ENCODE measurements at places on chromosomes 16 and 17.

DNA sequence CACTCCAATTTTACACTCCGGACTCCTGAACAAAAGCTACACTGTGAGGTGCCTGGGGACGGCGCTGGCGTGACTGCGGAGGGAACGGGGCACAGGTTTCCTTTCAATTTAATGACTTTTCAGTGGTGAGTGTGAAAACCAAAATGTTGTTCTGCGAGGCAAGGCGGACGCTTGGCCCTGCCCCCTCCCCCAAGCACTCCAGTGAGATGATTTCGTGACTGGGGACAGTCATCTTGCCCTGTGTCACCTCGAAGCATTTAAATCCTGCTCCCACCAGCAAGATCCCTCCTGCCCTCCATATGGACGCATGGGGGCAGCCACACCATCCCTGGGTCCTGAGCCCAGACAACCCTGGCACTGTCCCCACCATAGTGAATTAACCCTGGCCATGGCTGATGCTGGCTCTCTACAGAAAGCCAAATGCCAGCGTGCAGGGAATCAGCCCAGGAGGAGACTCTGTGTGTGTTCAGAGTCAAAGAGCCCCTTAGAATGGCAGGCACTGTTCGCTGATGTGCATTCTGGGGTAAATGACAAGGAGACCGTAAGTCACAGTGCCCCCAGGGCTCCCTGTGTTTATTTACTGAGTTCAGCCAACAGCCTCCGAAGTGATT lies 41.0 kb downstream of the C16orf95 start:
- no peak for DNase-seq

GRCh38 chr16:64253525-64253924 lies 868.3 kb downstream of the CDH11 start:
- DNase-seq: no peak

DNA sequence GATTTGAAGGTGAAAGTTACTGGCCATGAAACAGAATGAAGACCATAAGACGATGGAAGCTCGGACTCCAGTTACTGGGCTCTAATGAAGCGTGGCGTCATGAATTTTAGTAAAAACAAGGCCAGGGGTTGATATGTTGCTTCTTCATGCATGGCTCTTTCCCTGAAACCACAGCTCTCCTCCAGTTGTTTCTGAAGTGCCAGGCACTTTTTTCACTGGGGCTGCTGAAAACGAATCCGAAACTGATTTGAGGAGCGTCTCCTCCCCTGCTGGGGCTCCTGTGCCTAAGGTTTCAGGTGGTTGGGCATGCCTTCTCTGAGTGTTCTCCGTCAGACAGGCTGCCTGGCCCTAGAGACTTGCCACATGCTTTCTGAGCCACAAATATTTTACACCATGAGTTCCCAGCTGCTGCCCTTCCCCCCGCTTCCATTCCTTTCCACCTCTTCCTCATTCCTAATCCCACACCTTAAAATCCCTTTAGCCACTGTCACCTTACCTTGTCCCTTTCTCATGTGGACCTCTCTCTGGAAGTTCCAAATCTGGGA lies 3.7 kb upstream of the MYL4 start:
- no peak for DNase-seq

DNA sequence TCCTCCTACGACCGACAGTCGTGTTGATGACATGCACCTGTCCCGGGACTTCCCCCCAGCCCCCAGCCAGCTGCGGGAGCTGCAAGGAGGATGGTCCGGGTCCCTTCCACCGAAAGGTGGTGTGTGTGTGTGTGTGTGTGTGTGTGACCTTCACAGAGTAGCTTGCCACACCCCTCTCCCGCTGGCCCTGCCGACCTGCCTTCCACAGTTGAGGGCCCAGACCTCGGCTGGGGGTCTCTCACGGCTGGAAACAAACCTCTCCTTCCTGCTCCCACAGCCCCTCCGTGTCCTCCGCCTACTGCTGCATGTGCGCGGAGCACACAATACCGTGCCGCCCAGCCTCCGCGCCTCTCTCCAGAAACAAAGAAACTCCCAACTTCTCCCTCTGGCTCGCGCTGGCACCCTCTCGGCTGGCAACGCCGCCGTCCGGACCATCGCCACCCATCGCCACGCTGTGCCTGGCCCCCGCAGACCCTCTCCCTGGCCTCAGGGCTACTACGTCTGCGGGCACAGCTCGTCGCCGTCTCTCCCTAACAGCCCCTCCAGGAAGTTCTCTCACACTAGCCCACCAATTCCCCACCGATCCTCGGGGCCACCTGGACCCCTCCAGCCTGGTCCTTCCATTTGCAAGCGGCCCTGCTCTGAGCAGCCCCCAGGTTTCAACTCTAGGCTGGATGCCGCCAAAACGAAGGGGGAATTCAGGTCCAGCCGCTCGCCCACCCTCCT lies 81.2 kb downstream of the TIMM22 start:
- no peak for DNase-seq

GRCh38 chr17:81867991-81868673 lies 3.0 kb downstream of the ARHGDIA start:
- no peak for DNase-seq

GRCh38 chr16:5500526-5500925 lies 402.9 kb upstream of the EEF2KMT start:
- no peak for DNase-seq

GRCh38 chr17:14112407-14112806 lies 43.1 kb downstream of the COX10 start:
- DNase-seq: no peak

GRCh38 chr16:10862438-10862837 lies 14.6 kb upstream of the CIITA start:
- no peak for DNase-seq

DNA sequence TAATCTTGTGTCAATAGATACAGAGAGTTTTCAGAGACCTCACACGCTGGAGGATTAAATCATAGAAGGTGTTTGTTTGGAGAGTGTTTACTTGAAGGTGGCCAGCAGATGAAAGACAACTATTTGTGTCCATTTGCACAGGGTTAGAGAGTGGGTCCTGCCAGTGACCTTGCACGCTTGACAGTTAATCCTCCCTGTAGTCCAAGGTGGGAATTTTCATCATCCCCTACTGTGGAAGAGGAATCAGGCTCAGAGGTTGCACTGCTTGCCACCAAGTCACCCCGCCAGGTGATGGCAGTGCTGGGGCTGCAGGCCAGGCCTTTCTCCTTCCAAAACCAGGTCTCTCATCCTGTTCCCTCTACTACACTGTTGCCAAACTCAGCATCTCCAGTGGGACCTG lies 12.3 kb downstream of the CDH1 start:
- DNase-seq: no peak

- no peak for DNase-seq
Observed at GRCh38 chr17:50141026-50141744, 9.3 kb downstream of the PPP1R9B start.

- no peak for DNase-seq
Observed at GRCh38 chr16:49464093-49464492, 90.5 kb downstream of the C16orf78 start.

- DNase-seq: no peak
Observed at GRCh38 chr17:4840893-4841242, 7.7 kb downstream of the MINK1 start.

DNA sequence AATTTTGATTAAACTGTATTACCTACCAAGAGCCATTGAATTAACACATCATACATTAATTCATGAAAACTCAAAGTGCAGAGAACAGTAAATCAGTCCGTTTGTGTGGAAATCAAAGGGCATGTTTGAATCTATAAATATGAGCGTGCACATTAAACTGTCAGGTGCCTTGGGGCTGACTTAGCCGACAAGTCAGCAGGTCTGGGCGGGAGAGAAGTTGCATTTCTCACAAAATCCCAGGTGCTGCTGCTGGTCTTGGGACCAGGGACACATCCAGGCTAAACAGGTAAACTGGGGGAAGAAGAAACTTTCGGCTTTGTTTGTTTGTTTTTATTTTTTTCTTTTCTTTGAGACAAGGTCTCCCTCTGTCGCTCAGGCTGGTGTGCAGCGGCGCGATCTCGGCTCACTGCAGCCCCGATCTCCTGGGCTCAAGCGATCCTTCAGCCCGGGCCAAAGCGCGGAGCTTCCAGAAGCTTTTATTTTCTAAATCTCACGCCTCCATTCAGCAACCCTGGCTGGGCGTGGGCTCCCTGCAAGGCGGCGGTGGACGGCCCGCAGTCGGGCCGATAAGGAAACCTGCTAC lies 213.9 kb downstream of the MRTFB start:
- no peak for DNase-seq

DNA sequence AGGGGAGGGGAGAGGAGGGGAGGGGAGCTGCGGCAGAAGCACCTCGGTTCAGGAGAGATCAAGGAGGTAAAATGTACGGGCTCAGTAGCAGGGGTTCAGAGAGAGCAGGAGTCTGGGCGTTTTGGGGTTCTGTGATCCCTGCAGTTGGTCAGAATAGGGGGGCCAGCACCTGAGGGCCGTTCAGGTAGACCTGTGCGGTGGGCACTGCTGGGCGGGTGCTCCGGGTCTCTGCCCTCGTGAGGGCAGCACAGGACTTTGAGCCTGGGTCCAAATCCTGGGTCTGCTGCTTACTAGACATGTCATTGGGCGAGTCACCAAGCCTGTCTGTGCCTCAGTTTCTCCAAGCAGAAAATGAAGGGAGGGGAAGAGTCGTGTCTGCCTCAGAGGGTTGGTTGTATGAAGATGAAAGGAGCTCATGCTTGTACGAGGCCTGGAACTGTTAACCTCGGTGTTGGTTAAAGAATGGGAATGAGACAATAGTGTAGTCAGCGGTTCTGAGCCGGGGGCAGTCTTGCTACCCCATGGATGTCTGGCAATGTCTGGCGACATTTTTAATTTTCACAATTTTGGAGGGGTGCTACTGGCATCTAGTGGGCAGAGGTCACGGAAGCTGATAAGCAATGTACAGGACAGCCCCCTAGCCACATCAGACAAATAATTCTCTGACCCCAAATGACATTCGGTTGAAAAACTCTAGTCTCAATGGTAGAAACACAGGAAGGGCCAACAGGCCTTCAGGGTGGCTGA lies 35.4 kb downstream of the OR1D5 start:
- DNase-seq: no peak

DNA sequence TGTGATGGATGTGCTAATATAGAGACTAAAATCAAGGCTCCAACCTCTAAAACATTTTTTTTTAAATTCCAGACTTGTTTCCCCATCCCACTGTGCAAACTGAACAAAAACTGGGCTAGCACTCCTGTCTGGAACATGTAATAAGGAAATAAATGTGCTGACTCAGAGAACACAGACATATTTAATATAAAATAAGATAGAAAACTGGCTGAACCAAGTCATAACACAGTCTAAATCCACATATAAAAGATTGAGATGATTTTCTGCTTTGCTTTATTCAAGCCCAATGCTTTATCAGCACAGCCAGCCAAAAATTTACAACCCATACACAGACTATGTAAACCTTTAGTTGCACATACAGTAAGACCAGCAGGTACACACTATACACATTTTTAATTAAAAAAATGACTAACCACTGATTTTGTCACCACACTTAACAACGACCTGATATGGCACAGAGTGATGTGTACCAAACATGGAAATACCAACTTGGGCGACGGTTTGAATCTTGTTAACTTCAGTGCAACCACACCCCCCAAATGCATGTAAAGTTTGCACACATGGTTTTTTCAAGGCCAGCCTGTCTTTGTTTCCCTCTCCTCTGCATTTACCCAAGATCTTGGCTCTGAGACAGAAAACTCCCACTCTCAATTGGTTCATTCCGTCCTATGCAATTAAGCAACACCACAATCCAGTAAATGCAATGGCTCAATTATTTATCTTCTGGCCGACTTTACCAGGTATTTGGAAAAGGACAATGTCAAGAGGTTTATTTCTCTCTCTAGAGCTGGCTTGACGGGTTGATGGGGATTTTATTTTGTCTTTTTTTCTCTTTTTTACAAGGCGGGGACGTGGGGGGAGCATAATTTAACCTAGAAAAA lies 1.2 kb downstream of the STAT3 start:
- no peak for DNase-seq

DNA sequence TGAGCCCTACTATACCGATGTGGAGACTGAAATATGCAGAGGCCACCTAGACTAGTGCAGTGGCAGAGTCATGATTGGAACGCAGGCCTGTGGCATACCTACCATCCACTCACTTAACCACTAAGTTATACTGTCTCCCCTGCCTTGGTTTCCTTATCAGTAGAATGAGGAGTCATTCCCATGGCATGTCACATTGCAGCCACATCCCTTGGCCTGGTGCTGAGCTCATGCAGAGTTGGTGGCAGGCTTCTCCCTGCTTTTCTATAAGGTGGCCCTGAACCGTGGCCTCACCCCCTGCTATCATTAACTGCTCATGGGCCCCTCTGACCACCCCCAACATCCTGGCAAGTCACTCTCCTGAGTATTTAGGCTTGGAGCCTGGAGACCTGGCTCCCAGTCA lies 212.5 kb downstream of the KATNIP start:
- no peak for DNase-seq
